ENCODE measurements at places on chromosomes 4 and X.

DNA sequence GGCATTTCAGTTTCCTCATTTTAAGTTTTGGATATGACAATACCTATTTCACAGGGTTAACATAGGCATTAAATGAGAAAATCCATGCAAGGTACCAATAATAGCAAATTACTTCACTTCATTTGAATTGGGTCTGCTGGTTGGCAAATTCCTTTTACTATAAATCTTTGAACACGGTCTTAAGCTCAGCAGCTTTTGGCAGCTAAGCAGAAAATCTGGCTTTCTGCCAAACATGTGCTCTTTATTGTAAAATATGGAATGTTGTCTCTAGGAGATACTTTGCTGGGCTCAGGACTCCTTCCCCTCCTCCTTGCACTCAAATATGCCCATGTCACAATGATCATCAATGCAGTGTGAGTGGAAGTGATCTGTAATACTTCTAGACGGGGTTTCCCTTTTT is 16.8 kb upstream of the DMP1 start:
- no peak for DNase-seq

- DNase-seq, result no peak
Measured at GRCh38 chr4:2786794-2787229, 6.1 kb upstream of the SH3BP2 start.

DNA sequence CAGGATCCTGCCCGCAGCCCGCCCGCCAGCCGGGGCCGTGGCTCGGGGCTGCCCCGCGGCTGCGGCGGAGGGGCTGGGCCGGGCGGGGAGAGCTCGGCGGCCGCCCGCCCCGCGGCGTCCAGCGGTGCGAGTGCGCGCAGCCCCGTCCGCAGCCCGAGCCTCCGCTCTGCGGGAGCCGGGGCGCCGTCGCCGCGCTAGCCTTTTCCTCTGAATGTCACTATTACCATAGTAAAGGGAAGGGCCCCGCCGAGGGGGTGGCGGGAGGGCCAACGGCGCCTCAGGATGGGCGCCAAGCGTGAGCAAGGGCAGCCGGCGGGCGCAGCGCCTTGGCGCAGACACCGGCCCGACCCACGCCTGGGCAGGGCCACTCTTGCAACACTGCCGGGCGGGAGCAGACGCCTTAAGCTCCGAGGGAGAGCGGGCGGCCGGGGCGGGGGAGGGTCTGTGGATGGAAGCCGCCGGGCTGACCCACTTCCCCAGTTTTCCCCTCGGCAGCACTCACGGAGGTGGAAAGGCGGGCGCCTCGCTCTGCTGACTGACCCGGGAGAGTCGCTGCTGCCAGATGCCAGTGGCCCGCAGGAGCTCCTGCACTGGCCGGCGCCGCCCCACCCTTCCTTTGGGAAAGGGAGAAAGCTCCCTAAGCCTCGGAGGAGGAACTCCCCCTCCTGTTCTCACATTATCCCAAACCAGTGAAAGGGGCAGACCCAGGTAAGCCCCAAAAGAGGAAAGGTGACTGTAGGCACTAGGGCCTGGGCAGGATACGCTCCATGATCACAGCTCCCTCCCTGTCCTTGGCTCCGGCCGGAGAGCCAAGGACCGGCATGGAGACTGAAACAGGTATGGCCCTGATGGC is 329.4 kb downstream of the HNRNPD start:
- DNase-seq, result no peak

DNA sequence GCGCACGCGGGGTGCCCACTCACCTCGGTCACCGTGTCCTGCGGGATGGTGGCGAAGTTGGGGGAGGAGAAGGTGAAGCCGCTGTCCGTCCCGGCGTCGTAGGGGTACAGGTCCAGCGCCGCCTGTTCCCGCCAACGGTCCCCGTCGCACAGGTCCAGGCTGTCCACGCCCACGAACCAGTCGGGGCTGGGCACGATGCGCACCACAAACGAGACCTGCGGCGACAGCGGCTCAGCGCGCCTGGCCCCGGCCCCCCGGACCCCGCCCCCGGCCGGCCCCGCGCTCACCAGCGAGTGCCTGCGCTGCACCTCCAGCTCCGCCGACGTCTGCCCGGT is 1.4 kb downstream of the SPON2 start:
- DNase-seq, result no peak

- no peak for DNase-seq
Measured at GRCh38 chr4:184416913-184417734, 57.2 kb downstream of the IRF2 start.

GRCh38 chr4:15695240-15695699 is 7.6 kb upstream of the BST1 start:
- no peak for DNase-seq

- no peak for DNase-seq
Measured at GRCh38 chrX:106450405-106450804, 161.4 kb upstream of the RADX start.

DNA sequence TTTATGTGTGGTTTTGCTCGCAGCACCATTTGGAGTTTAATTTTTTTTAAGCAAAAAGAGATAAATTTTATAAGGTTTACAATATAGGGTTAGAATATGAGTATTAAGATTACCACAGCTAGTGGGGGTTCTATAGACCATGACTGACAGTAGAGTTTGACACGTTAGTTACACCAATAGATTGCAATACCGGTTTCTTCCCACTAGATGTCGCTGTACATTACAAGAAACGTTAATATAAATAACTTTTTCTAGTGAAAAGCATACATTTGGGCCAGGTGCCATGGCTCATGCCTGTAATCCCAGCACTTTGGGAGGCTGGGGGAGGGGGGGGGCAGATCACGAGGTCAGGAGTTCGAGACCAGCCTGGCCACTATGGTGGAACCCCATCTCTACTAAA is 433.6 kb downstream of the MAGEB5 start:
- DNase-seq, result no peak

- DNase-seq, result no peak
Measured at GRCh38 chrX:74656079-74656745, 41.8 kb upstream of the RLIM start.

DNA sequence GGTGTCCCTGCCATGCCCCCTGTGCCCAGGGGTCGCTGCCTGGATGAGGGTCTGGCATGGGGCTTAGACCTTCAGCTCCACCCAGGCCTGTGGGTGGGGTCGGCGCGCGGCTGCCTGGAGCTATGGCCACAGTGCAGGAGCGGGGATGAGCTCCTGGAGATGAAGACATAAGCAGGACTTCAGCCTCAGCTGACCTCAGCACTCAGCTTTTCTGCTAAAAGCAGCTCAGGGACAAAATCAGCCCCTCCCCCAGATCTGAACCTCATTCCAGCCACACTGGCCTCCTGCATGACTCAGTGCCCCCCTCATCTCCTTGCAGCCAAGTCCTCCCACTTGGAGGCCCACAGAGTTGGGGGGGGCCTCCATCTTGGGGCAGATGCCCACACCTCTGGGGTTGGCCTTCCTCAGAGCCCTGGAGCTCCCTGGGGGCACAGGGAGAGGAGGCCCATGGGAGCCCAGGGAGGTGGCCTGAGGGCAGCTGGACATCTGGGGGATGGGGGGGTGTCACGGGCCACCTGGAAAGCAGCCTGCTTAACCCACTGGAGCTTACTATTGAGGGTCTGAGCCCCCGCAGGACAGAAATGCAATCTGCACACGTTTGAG is 19.4 kb upstream of the CPLX1 start:
- no peak for DNase-seq

- DNase-seq, result no peak
Measured at GRCh38 chr4:6750286-6751221, 32.0 kb upstream of the KIAA0232 start.

- DNase-seq, result no peak
Measured at GRCh38 chrX:2159393-2159792, 341.4 kb downstream of the DHRSX start.

DNA sequence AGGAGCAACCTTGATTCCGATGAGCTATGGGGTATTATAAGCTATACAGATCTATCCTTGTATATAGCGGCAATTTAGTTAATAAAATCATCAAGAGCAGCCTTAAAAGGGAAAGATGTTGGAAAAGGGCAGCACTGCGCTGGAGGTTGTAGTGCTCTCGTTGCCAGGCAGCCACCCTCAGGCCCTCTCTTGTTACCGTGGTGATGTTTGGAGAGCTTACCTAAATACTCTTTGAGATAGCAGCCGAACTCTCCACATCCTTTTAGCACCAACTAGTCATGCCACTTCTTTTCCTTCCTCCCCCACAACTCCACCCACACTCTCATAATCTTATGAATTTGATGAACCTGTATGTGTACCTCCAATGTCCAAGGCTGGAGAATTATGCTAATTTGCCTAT is 3.8 kb upstream of the RADX start:
- no peak for DNase-seq

- no peak for DNase-seq
Measured at GRCh38 chr4:84683064-84683850, 100.3 kb downstream of the CDS1 start.

- DNase-seq, result no peak
Measured at GRCh38 chr4:15436513-15436912, 8.7 kb downstream of the C1QTNF7 start.

- no peak for DNase-seq
Measured at GRCh38 chr4:138088449-138089208, 153.5 kb downstream of the SLC7A11 start.

DNA sequence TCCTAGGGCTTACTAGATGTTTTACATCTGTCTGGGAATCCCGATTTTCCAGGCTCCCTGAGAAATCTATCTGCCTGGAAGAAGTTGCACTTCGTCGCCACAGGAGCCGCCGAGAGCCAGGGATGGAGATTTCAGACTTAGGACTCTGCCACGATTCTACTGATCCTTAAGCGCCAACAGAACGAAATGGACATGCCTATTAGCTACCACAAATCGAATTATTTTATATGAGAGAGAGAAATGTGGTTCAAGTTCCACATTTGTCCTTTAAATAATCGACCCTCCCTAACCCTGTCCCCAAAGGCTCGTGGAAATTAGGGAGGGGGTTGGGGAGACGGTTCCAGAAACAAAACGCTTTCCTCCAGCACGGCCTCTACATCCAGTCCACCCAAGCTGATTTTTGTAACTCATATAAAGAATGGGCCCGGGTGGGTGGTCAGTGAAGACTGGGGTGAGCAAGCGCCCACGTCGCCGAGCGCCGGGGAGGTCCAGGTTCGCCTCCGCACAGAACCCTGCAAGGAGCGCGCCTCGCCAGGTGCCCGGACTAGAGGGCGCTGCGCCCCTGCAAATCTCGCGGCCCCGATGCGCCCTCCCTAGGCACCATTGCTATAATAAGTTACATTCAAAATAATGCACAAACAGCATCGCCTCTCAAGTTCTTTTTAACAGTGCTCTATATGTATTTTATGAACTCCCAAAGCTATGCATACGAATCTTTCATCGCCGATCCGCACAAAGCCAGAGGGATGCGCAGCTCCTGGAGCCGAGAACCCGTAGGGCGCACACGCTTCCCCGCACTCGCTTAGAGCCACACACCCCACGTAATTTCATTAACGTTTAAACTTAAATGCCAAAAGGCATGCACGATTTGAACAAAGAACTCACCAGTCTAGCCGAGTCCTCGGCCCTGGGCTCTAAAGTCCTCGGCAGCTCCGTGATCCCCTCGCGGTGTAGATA is 2.1 kb upstream of the FAT1 start:
- no peak for DNase-seq

DNA sequence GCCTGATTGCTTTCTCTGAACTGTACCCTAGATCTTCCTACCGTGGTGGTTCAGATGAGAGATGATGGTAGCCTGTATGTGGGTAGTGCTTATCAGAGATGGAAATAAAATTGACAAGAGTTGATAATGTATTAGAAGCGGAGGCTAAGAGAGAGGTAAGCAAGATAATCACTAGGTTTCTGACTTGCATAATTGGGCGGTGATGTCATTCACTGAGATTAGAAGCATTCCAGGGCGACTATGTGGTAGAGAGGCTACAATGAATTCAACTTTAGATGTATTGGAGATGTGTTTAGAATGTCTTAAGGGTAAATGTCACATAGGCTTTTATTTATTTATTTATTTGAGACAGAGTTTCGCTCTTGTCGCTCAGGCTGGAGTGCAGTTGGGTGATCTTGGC is 415 bp upstream of the TENM3 start:
- no peak for DNase-seq

DNA sequence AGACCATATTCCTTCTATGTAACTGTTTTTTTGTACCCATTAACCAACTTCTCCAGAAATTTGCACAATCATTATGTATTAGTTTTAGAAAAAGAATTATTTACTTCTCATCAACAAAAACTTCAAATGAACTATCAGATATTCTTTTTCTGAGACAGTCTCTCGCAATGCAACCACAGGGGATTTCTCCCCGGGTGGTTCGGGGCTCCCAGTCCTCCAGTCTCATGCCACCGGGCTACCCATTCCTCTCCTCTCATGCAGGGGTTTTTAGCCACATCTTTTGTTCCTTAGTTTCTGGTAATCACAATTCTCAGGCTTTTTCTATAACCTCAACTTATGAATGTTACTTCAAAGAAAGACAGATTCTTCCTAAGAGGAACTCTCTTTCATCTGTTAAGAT is 46.6 kb upstream of the CLNK start:
- no peak for DNase-seq

DNA sequence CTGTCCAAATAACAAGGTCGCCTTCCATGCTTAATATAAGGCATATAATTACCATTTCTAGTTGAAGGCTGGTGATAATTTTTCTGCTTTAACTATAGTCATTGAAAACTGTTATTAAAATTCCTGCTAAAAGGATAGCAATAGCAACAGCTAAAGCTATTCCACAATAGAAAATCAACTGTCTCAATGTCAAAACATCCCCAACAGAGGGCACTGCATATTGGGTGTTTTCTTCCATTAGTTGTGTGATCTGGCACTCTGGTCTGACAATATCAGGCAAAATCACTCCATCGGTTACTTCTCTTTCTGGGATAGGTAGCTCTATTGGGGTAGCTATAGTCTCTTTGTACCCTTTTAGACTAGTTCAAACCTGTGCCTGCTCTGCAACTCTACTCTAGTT is 53.5 kb downstream of the TMPRSS11F start:
- no peak for DNase-seq

GRCh38 chrX:13000301-13000811 is 25.4 kb downstream of the TMSB4X start:
- DNase-seq, result no peak

- DNase-seq, result no peak
Measured at GRCh38 chr4:153533387-153533786, 67.2 kb downstream of the TMEM131L start.

DNA sequence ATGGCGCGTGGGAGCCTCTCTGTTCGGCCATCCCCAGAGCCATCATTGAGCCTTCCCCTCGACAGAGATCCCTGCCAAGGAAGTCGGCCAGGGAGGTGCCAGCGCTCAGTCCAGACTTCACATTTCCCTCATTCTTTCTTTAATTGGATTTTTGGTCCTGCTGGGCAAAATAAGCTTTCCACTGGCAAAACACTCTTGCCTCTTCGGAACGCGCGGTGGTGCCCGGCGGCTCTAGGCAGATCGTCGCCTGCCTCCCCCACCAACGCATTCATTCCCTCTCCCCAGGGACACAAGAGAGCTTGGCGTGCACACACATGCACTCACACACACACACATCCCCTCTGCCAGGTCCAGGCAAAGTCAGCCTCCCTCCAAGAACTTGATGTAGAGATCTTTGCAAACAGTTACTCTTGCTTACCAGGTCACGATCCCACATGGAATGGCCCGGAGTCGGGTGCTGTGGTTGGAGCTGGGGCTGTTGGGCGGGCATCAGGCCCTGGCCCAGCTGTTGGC is 257.1 kb downstream of the BCOR start:
- no peak for DNase-seq

Measured in stimulated activated CD4-positive, alpha-beta T cell treated with anti-CD3 and anti-CD28 coated beads, Interleukin-15, amount 100 ng/mL, for 1 hour (primary cell).